ENCODE measurements at places on chromosomes 6 and 20.

- DNase-seq: no peak
Observed at GRCh38 chr20:44579313-44580081, 2.9 kb upstream of the PKIG start.

- no peak for DNase-seq
Observed at GRCh38 chr20:5214826-5215225, 88.0 kb downstream of the CDS2 start.

DNA sequence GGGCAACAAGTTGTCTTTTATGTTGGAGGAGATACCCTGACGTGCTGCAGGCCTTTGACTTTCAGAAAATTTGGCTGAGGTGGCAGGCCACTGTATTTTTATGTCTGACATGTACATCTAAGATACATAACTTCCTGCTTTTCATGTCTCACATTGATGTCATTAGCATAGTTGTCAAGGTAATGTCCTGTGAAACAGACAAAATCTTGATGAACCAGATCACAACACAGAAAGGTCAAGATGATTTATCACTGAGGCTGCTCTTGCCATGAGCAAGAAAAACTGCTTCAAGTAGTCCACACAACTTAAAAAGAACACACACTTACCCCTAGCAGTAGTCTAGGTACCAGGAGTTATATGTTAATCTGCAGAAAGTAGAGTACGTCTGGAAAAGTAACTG lies 50.2 kb upstream of the GNRH2 start:
- no peak for DNase-seq

- no peak for DNase-seq
Observed at GRCh38 chr6:33490198-33490597, 35.8 kb downstream of the ZBTB9 start.

- no peak for DNase-seq
Observed at GRCh38 chr20:58388028-58388601, 914 bp upstream of the VAPB start.

DNA sequence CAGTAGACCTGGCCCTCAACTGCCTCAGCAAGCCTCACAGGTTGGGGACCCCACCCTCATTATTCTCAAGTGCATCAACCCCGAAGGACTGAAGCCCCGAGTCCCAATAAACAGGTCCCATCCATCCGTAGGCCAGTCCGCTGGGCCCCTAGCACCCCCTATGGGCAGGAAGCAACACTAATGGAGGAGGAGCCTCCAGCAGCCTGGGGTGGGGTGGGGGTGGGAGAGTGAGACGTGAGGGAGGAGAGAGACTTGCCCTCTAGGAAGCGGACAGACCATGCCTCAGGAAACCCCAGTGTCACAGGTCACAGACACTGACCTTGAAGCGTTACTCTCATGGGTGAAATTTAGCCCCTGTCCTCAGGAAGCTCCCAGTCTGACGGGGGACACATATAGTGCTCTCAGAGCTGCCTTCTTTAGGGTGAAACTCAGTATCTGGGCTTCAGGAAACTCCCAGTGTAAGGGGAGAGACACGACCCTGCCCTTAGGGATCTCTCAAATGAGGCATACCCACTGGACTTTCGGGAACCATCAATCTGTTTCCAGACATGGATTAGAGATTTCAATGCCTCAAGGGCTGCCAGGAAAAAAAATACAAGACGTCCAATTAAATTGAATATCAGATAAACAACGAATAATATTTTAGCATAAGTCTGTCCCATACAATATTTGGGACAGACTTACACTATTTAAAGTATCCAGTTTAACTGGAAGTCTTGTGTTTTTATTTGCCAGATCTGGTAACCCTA lies 125.8 kb downstream of the MRPL14 start:
- DNase-seq: peak; percentile 43

- DNase-seq: peak; percentile 31
Observed at GRCh38 chr6:151493804-151494234, at the start of gene CCDC170. Gene CCDC170 (plus strand): TSS chr6:151494017. CDS start chr6:151494129, 112 bp downstream.

DNA sequence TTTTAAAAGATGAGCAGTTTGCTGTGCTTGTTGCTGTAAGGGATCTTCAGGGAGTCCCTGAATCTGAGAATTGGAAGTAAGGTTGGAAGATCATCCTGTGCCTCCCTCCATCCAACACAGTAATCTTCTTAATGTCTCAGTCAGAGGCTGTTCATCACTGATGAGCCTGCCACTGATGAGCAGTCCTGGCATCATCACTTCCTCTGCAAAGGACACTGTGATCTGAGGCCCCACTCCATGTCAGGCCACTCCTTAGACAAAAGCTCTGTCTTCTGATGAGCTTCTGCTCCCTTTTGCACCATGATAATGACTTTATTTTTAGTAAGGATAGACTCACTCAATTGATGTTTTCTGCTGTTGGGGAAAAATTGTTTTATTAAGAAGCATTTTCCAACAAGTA lies 121.0 kb downstream of the UST start:
- no peak for DNase-seq

- no peak for DNase-seq
Observed at GRCh38 chr6:147058786-147059385, 145.3 kb upstream of the STXBP5 start.

DNA sequence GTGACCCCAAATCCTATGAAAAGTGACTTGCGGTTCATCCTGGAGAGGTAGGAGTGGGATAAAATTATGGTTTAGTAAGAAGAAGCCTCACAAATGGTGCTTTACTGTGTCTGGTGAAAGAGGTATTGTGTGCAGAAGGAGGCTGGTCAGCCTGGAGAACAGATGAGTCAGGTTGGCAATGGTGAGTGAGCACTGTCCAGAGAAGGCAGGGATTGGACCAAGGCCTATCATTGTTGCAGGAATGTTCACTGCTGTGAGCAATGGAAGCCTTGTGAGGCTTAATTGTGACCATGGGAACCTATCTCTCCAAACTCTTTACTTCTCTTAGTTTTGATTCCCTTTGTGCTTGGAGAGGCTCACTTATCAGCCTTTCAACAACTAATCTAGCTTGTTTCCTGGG lies 89.0 kb upstream of the KCNK16 start:
- no peak for DNase-seq

GRCh38 chr6:89100114-89100513 lies 17.8 kb downstream of the SRSF12 start:
- DNase-seq: no peak

DNA sequence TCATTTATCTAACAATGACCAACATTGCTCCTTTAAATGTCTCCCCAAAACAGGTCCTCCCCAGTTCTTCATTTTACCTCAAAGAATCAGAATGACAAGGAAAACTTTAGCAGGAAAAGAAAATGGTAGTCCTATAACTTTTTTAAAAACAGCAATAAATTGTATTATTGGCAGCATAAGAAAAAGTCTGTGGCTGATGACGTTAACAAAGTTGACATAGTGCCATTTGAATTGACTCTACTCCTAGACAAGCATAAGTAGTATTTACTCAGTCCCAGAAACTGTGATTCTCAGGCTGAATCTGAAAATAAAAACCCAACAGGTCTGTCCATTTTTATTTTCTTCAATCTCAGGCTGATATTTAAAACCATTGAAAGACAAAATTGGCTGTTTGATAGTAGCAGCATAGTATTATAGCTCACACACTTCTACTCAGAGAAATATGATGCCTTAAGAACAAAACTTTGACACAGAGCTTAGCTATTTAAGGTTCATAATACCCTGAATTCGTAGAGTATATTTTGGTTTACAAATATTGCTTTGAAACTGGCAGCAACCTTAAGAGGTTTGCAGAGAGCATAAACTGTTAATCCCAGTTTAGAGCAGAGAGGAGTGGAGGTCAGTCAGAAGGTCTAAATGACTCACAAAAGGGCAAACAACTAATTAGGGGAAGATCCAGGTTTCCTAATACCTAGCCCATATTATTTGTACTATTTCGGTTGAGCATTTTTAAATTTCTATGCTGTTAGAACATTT lies 35.0 kb upstream of the TENT5A start:
- DNase-seq: no peak

- no peak for DNase-seq
Observed at GRCh38 chr20:63361519-63362435, 628 bp upstream of the CHRNA4 start.

GRCh38 chr6:11224252-11224965 lies 8.1 kb downstream of the NEDD9 start:
- DNase-seq: no peak

GRCh38 chr20:6829510-6830116 lies 62.1 kb downstream of the BMP2 start:
- DNase-seq: no peak

DNA sequence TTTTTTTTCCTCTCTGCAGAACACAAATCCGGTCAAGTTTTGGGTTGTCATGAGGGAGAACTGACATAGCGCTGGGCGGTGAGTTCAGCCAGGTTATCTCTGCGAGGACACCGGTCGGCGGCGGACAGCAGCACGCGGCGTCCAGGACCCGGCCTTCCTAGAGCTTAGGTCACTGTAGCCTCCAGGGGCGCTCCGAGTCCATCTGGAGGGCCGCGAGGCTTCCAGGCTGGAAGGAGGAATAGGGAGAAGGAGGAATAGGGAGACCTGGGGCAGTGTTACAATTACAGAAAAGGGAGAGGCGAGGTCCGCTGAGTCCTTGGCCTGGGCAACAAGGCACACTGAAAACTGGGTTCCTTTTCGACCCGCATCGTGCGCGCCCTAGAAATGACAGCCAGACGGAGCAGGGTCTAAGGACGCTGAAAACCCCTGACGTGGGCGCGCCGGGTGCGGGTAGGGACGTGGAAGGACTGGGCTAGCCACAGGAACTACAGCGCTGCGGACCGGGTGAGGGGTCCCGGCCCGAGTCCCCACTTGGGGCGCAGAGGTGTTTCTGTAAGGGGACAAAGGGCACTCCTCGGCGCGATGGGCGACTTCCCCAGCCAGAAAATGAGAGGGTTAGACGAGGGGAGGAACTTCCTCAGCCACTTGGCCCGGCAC lies 536 bp upstream of the FNDC1 start:
- DNase-seq: no peak

DNA sequence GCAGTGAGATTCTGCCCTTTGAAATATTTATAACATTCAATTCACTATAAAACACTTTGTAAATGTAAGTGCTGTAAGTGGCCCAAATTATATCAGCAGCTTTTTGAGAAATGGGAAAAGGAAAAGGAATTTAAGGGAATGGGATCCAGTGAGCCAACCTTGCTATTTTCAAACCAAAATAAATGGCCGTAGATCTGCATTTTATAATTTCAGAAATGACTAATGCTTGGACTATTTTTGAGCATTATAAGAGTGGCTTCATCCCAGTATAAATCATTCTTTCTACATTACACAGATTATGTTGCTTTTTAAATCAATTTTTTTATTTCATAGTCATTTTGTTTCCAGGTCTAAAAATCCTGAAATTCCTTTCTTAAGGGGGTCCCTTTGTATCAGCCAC lies 49.2 kb downstream of the ANKRD6 start:
- no peak for DNase-seq

DNA sequence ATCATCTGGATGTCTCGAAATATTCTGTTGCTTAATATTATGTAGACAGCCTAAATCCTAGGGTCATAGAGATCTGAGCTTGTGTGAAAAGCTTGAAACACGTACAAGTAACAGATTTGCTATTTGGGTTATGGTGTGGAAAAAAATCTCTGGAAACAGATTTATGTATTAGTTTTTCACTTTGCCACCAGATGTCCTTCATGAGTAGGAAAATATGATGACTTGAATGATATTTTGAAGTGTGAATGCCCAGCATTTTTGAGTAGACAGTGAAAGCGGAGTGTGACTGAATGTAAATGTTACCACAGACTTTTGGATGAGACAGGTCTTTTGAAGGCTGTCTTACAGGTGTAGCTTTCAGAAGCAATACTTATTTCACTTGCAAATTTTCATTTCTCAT lies 4.2 kb upstream of the BMP6 start:
- no peak for DNase-seq

- peak; percentile 7 for DNase-seq
Observed at GRCh38 chr6:169326067-169326799, 72.6 kb upstream of the THBS2 start.

DNA sequence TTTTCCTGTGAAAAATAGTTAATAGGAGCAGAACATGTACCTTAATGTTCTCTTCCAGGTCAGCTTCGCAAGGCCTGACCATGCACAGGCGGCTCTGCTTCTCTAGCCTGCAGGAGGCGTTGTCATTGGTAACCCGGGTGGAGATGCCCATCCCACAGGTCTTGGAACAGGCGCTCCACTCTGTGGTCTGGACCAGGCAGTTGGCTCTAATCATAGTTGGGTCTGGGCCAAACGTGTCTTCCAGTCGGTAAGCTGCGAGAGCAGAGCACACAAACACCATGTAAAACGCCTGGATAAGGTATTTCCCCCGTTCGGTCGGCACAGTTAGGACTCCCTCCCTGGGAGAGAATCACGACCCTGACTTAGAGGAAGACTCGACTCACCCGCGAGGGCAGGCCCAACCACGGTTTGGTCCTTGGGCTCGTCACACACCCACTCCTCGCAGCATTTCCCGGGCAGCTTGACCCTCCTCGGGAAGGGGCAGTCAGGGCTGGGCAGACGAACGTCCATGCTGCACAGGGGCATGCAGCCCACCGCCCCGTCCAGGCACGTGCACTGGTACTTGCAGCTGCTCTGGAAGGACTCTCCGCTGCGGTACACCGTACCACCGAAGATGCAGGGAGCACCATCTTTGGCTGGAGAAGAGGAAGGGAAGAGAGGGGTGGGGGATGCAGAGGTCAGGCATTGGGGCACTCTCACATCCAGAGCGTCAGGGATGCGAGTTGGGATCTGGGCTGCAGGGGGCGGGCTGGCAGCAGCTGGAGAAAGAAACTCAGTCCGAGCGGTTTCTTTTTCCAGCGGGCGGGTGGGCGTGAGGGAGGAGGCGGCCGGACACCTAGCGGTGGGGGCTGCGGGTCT lies 1.0 kb downstream of the CCN2 start:
- DNase-seq: no peak

DNA sequence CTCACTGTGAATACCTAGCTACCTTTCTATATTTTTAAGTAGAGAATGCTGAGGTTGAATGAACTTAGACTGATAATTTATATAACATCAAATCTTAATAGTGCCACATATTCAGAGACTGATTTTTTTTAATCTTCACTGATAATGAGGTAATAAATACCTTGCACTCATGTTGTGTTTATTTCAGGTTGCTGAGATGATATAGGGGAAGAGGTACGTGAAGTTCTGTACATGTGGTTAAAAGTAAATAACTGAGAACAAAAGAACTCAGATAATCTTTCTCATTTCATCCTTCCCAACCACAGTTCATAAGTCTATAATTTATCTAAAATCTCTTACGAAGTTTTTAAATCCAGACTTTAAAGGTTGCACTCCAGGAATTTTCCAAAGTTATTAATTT lies 6.4 kb downstream of the NHSL1 start:
- no peak for DNase-seq

DNA sequence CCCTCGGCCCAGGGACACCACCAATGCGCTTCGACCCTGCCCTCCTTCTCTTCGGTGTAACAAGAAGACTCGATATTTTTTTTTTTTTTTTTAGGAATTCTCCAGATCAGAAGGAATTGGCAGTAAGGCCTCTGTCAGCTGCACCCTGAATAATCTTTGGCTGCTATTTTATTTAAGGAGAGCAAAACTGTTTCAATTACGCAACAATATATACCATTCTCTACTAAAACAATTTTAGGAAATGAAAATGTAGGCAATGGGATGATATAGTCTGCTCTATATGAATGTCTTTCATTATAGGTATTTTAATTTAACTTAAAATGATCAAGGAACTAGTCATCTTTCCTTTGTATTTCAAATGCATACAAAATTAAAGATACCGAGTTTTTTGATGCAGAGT lies 13.3 kb downstream of the ZCCHC3 start:
- no peak for DNase-seq
